NT2/D1 (cell line): ENCODE measurements at places on chromosomes 5 and 9.

- DNase-seq = no peak
Observed at GRCh38 chr5:177276886-177277285, 26.6 kb downstream of the RAB24 start.

DNA sequence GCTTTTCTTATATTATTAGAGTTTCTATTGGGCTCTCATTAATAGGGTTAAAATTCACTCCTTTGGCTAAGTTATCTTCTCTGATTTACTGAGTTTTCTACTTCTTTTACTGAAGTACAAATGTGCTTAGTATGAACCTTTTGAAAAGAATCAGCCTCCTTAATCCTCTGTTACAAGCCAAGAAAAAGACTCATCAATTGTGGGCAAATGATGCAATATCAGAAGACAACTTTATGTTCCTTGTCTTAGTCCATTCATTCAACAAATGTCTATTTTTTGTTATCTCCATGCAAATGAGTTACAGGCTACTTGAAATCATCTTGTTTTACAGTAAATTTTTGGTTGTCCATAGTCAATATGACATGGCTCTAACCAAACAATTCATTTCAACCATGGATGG is 40.3 kb downstream of the SNCAIP start:
- DNase-seq = no peak

- DNase-seq = no peak
Observed at GRCh38 chr9:5514617-5515260, 4.4 kb downstream of the PDCD1LG2 start.

- no peak for DNase-seq
Observed at GRCh38 chr9:37455884-37456647, 9.2 kb downstream of the ZBTB5 start.

- no peak for DNase-seq
Observed at GRCh38 chr5:170109059-170110031, 3.6 kb downstream of the FOXI1 start.

DNA sequence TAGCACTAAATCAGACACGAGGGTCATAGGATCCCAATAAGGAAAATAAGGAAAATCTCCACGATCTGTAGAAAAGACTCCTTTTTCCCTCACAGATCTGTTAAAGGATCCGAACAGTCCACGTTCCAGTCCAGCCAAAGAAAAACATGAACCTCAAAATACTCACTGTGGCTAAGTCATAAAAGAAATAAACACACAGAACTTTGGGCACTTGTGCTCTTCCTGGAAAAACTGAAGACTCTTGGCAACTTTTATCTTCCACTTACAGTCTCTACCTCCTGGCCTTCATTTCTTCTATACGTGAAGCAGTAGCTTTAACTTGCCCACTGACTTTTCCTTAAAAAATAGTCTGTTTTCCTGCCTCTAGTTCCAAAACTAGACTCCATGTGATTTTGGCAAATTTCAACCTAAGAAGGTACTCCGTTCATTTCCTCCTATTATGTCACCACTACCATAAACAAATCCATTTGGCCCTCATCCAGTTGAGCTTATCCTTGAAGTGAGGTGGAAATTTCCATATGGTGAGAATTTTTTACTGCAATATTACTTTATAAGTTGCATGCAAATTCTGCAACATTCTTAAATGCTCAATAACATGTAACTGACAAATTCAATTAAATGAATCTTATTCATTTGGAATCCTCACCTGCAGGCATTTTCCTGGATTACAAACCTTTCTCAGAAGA is 5.3 kb upstream of the LHFPL2 start:
- no peak for DNase-seq

DNA sequence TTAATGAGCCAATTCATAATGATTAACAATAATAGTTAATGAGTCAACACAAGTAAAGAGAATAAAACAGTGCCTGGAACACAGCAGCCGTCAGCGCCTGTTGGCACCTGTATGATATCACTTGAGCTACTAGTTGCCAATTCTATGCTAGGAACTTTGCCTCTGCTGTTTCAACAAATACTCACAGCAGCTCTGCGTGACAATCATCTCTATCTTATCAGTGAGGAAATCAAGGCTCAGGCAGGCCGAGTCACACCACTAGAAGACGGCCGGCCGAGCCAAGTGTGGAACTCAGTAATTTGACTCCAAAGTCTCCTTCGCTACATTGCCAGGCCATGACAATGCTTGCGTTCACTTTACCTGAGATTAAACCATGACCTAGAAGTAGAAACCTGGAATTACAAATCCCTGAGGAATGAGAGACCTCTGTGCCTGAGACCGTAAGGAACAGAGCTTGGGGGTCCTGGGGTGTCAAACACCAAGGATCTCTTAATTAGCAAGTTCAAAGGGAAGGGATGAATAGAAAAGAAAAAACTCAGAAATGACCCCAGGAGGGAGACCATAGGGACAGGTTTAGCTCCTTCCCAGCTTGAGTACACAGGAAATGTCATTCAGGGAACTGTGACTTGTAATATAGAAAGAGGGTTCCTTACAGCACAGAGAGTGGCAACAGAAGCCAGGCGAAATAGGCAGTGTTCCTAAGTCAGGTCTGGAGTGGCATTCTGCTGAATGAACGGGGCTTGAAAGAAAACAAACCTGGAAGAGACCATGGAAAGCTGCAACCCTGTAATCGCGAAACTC is 109.1 kb downstream of the SUSD1 start:
- no peak for DNase-seq

GRCh38 chr9:124537926-124538325 is 30.7 kb upstream of the NR5A1 start:
- DNase-seq = no peak

GRCh38 chr5:168853972-168854371 is 274.8 kb upstream of the PANK3 start:
- no peak for DNase-seq

DNA sequence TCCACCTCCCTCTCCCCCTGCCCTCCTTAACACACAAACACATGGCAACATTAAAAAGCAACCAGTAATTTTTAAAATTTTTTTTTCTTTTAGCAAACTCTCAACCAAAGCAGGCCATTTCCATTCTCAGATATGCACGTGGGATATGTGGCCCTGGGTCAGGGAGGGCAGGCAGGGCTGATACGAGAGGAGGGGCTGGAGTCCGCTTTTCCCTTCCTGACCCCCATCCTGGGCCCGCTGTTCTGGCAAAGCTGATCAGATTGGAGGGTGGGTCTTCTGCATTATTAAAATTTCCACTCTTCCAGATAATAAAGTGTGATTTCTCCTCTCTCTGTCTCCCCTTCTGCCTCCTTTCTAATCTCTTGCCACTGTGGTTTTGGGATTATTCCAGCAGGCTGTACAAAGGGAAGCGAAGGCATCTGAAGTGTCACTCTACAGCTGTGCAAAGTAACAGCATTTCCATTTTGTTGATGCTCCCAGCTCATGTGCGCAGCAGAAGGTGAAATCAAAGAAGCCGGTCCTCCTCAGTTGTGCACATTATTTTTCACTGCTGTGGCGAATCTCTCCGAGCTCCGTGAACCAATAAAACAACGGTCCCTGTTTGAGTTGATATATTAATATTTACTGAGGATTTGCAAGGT is 12.0 kb downstream of the IRX1 start:
- no peak for DNase-seq

- peak; percentile 20 for DNase-seq
Observed at GRCh38 chr9:135253305-135254004, 166.0 kb downstream of the OLFM1 start.

DNA sequence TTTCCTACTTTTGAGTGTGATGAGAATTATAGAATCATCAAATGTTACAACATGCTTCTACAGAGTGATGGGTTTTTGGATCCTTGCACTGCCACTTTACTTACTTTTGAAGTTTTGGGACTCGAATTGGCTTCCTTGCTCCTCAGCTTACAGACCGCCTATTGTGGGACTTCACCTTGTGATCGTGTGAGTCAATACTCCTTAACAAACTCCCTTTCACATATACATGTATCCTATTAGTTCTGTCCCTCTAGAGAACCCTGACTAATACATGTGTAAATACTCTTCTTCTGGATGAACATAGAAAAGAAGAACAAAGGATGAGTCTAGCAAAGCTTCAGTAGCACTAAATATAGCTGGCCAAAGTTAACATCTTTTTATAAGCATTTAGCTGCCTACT is 98.7 kb upstream of the PDE4D start:
- DNase-seq = no peak

GRCh38 chr9:16871336-16872151 is 1.1 kb upstream of the BNC2 start:
- no peak for DNase-seq

DNA sequence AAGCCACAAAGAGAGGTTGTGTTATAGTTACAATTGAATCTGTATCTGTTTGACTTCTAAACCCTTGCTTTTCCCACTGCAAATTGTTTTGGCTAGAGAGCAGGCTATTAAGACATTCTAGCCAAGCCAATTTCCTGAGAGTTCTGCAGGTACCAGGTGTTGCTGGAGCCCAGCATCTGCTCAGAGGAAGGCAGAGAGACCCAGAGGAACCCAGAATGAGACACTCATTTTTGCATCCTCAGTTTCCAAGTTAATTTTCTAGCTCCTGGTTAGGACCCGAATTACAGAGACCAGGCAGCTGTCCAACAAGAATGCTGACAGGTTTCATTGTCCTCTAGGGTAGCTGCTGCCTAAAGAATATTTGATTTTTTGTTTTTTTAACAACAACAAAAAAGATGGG is 266.2 kb downstream of the TRIM32 start:
- DNase-seq = no peak

DNA sequence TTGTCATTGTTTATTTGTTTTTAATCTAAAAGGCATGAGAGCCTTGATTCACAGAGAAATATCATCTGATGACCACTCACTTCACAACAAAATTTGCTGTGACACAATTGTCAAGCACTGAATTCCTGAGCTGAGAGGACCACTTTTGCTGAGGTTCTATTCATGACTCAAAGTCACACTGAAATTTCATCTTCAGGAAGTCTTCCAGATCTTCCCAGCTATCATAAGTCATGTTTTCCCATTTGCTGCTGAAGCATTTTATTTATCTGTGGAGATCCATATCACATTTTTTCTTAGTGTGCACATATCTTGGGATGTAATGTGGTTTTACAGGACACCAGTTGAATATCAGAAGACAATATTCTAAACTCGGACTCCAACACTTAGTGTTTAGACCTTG is 255.1 kb upstream of the TRIM32 start:
- DNase-seq = no peak

- no peak for DNase-seq
Observed at GRCh38 chr5:16392718-16393117, 72.9 kb downstream of the ZNF622 start.
